ENCODE measurements at places on chromosomes 4 and X. TPM values are rescaled to one million over a fixed set of nuclear protein-coding genes. Genes with fewer than 3 reads are reported as not detected.

- no peak for DNase-seq
These were observed 42.0 kb downstream of the HAND2 start for GRCh38 chr4:173488074-173488473.

GRCh38 chr4:113007151-113007550 is 42.3 kb upstream of the ANK2 start:
- DNase-seq, result no peak

FREM3 gene
- not detected for total RNA-seq

CSTF2 gene
- total RNA-seq, result 7.8 TPM

DNA sequence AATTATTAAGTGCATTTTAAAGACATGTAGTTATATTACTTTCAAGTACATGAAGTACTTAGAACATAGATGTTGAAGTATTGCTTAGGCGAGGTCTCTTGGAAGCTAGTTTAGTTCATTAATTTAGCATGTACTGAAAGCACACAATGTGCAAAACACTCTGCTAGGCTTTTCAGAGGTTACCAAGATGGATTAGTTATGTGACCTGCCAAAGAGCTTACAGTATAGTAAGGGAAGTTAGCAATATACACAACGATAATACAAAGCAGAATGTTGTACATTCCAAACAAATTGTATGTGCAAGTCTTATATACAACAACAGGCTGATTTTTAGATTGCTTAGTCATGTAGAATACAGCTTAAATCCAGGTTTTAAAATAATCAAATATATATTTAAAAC is 118.5 kb upstream of the NRK start:
- DNase-seq, result no peak

GRCh38 chrX:100449696-100450608 is 39.9 kb upstream of the PCDH19 start:
- DNase-seq, result no peak

GRIA3 gene
- total RNA-seq, result 14.2 TPM

CCDC110 gene
- 0.67 TPM for total RNA-seq

- DNase-seq, result no peak
These were observed 9.1 kb upstream of the MAGIX start for GRCh38 chrX:49153467-49153866.

Measured in cardiac septum (tissue), 1 donor.